Suprapubic skin (tissue), 4 donors: ENCODE measurements at places on chromosomes 2 and 18. TPM values are rescaled to one million over a fixed set of nuclear protein-coding genes. Genes with fewer than 3 reads are reported as not detected.

GRCh38 chr2:189408294-189408693 lies 33.0 kb upstream of the WDR75 start:
- H3K27ac ChIP-seq, result peak overlapping the region; percentile 31
- no peaks in the 10 kb centered on the region for H3K27me3 ChIP-seq
- no peak for DNase-seq
- H3K4me1 ChIP-seq, result peaks cover 11% of the 10 kb centered on the region

DNA sequence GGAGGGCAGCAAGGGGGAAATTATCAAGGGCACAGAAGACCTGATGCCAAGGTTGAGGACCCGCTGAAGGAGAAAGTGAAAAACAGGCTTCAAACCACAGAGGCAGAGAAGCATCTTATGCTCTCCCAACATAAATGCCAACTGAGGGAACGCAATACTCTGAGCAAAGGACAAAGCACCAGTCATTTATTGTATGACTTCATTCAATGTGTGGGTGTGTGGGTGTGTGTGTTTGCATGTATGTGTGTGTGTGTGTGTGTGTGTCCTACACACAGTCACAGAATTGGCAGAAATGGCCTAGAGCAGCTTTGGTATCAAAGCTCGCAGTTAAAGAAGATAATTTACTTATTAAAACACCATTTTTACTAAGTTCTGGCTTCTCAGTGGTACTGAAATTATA lies 51.4 kb downstream of the UXS1 start:
- H3K36me3 ChIP-seq, result peaks cover 4% of the 10 kb centered on the region
- no peak overlapping the region for H3K4me3 ChIP-seq
- DNase-seq, result no peak
- H3K27ac ChIP-seq, result no peak overlapping the region

GRCh38 chr2:28393114-28393836 lies 617 bp downstream of the FOSL2 start:
- peak overlapping the region; percentile 97 for H3K4me3 ChIP-seq
- no peaks in the 10 kb centered on the region for H3K27me3 ChIP-seq
- no peak for DNase-seq
- H3K36me3 ChIP-seq, result peaks cover 3% of the 10 kb centered on the region

GRCh38 chr18:48754993-48755473 lies 195.7 kb downstream of the SMAD7 start:
- DNase-seq, result no peak
- H3K4me1 ChIP-seq, result peaks cover 15% of the 10 kb centered on the region
- no peak overlapping the region for H3K27ac ChIP-seq
- no peaks in the 10 kb centered on the region for H3K27me3 ChIP-seq
- no peak overlapping the region for H3K4me3 ChIP-seq
- H3K36me3 ChIP-seq, result peaks cover 18% of the 10 kb centered on the region

IFIH1 gene
- 8.7 TPM for total RNA-seq

- H3K4me1 ChIP-seq, result no peaks in the 10 kb centered on the region
- DNase-seq, result no peak
- no peaks in the 10 kb centered on the region for H3K36me3 ChIP-seq
- no peaks in the 10 kb centered on the region for H3K27me3 ChIP-seq
- no peak overlapping the region for H3K4me3 ChIP-seq
- no peak overlapping the region for H3K27ac ChIP-seq
These were observed 1855.7 kb upstream of the CELF4 start for GRCh38 chr18:39421276-39421675.

GRCh38 chr2:71713581-71714580 lies 260.5 kb downstream of the DYSF start:
- H3K27me3 ChIP-seq, result no peaks in the 10 kb centered on the region
- no peak overlapping the region for H3K4me3 ChIP-seq
- no peaks in the 10 kb centered on the region for H3K36me3 ChIP-seq

- H3K4me1 ChIP-seq, result peaks cover 3% of the 10 kb centered on the region
- H3K4me3 ChIP-seq, result no peak overlapping the region
- DNase-seq, result no peak
- no peak overlapping the region for H3K27ac ChIP-seq
These were observed 104.5 kb downstream of the MEIS1 start for GRCh38 chr2:66539452-66539851.

GRCh38 chr2:61193670-61194561 lies 31.9 kb downstream of the C2orf74 start:
- peak overlapping the region; percentile 1 for H3K27ac ChIP-seq
- H3K4me1 ChIP-seq, result no peaks in the 10 kb centered on the region
- DNase-seq, result no peak
- H3K27me3 ChIP-seq, result no peaks in the 10 kb centered on the region
- H3K36me3 ChIP-seq, result peaks cover 53% of the 10 kb centered on the region

DNA sequence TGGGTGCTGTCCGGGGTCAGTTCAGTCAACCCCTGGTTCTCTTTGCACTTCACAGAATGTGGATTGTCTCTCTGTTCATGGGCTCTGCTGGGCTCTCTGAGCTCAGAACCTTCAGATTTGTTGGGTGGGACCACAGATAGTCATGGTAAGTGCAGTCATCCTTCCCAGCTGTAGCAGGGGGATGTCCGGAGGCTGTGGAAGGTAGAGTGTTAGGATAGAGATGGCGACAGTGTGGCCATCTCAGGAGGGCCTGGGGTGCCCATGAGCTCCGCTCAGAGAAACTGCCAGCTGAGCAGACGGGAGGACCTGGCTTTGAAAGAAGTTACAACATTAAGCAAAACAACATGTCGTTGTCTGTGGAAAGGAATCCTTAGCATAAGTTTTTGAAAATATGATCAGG lies 149.8 kb downstream of the FAM210A start:
- H3K27me3 ChIP-seq, result no peaks in the 10 kb centered on the region
- peaks cover 15% of the 10 kb centered on the region for H3K4me1 ChIP-seq
- H3K27ac ChIP-seq, result peak overlapping the region; percentile 78
- no peak for DNase-seq

- H3K4me3 ChIP-seq, result peak overlapping the region; percentile 75
- DNase-seq, result no peak
- peak overlapping the region; percentile 87 for H3K27ac ChIP-seq
- H3K27me3 ChIP-seq, result no peaks in the 10 kb centered on the region
- peaks cover 35% of the 10 kb centered on the region for H3K4me1 ChIP-seq
- H3K36me3 ChIP-seq, result no peaks in the 10 kb centered on the region
These were observed 358 bp downstream of the USP37 start for GRCh38 chr2:218567797-218568189.

CKAP2L gene
- total RNA-seq, result 9.1 TPM

- H3K27ac ChIP-seq, result no peak overlapping the region
- no peaks in the 10 kb centered on the region for H3K27me3 ChIP-seq
- H3K4me3 ChIP-seq, result no peak overlapping the region
- DNase-seq, result no peak
- no peaks in the 10 kb centered on the region for H3K36me3 ChIP-seq
These were observed 938.9 kb downstream of the CPS1 start for GRCh38 chr2:211495339-211495738.

DNA sequence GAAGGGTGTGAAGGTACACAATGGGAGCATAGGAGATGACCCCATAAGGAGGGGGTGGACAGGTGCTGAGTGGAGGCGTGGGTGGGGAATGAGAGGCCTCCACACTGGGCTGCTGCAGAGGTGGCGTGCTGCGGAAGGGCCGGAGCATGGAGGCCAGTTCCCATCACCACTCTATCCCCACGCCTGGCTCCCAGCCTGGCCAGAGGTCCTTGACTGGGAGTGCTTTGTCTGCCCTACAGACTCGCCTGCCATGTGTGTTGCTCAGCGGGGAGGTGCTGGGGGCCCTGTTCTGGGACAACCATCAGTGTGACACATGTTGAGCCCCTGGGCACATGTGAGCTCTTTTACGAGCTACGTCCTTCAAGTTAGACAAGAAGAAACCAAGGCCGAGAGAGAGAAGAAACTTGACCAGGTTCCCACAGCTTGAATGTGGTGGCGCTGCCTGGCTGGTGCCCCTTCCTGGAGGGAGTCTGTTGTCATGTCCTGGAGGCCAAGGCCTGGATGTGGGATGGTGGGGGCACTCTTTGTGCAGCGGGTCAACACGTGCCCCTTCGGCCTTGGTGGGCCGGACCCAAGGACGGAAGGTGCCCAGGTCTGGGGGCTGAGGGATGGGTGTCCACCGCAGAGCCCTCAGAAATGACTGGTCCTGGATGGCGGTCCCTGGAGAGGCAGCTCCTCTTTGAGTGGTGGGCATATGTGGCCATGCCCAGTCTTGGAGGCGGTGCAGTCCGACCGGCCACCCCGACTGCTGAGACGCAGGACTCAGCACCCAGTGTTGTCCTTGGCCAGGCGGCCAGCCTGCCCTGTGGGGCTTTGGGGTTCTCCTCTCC lies 1.2 kb upstream of the INPP5D start:
- DNase-seq, result peak; percentile 73
- H3K27ac ChIP-seq, result no peak overlapping the region
- H3K4me3 ChIP-seq, result no peak overlapping the region
- H3K36me3 ChIP-seq, result no peaks in the 10 kb centered on the region
- H3K4me1 ChIP-seq, result peaks cover 19% of the 10 kb centered on the region

- H3K27me3 ChIP-seq, result no peaks in the 10 kb centered on the region
- peak overlapping the region; percentile 67 for H3K4me3 ChIP-seq
- H3K4me1 ChIP-seq, result peaks cover 42% of the 10 kb centered on the region
- DNase-seq, result peak; percentile 67
- H3K27ac ChIP-seq, result peak overlapping the region; percentile 92
- peaks cover 26% of the 10 kb centered on the region for H3K36me3 ChIP-seq
These were observed 781 bp upstream of the SLC5A6 start for GRCh38 chr2:27212626-27213471.

GRCh38 chr2:130327703-130328527 lies 14.8 kb upstream of the IMP4 start:
- peaks cover 11% of the 10 kb centered on the region for H3K4me1 ChIP-seq
- H3K27me3 ChIP-seq, result peaks cover 40% of the 10 kb centered on the region
- no peaks in the 10 kb centered on the region for H3K36me3 ChIP-seq
- H3K27ac ChIP-seq, result no peak overlapping the region
- no peak for DNase-seq

PRKAG3 gene
- not detected for total RNA-seq

DNA sequence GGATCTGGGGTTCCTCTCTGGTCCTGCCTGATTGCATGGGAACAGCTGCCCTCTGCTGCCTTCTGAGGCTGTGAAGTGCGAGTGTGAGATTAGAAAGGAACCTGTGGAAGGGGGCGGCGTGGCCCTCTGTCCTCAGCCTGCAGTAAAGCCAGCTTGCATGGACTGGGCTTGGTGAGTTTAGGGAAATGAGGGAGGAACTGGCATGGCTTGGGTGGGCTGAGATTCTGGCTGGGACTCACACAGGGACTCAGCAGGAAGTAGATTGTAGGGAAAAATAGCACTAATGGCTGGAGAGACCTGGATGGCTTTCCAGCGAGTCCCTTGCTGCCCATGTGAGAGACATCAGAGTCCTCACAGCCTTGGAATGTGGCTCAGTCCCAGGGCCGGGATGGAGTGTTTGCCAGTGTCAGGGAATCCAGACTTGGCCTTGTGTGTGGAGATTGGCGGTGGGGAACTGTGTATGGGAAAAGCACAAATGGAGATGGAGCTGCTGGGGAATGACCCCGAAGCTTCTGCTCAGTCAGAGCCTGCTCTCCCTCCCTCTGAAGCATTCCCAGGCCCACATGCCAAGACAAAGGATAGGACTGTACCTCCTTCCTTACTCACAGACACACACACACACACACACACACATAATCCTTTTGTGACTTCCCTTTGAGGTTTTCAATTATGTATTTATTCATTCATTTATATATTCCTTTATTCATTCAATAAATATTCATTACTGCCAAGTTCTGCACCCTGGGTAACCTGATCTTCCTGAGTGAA lies 115.4 kb downstream of the ACAA2 start:
- H3K4me1 ChIP-seq, result no peaks in the 10 kb centered on the region
- H3K36me3 ChIP-seq, result no peaks in the 10 kb centered on the region
- DNase-seq, result no peak
- no peak overlapping the region for H3K4me3 ChIP-seq
- no peaks in the 10 kb centered on the region for H3K27me3 ChIP-seq

DNA sequence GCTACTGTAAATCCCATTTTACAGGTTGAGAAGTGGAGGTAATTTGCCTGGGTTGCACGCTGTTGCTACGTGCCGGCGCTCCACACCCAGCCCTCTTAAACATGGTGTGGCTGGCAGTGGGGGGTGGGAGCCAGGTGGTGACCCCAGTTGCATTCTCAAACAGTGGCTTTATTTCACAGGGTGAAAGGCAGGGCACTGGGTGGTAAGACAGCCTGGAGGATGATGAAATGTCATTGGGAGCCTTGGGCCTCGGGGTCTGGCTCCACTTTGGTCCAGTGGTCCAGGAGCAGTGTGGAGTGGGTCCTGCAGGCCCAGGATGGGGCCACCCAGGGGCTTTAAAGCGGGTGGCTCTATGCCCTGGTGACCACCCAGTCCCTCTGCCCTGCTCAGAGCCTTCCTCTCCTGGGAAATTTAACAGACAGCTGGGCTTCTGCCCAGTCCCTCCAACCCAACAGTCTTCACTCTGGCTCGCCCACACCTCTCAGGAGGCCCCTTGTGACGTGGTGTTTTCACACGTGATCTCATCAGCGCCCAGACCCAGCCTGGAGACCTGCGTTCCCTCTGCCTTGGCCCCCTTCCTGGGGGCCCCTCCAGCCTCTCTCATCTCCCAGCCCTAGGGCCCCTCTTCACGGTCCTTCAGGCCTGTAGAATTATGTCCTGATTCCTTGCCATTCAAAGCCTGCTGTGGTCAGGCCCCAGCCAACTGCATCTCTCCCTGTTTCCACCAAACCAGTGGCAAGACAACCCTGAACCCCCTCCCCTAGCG lies 92.5 kb downstream of the INHBB start:
- H3K27ac ChIP-seq, result no peak overlapping the region
- peaks cover 20% of the 10 kb centered on the region for H3K4me1 ChIP-seq
- no peak overlapping the region for H3K4me3 ChIP-seq
- DNase-seq, result no peak
- peaks cover 21% of the 10 kb centered on the region for H3K27me3 ChIP-seq

DNA sequence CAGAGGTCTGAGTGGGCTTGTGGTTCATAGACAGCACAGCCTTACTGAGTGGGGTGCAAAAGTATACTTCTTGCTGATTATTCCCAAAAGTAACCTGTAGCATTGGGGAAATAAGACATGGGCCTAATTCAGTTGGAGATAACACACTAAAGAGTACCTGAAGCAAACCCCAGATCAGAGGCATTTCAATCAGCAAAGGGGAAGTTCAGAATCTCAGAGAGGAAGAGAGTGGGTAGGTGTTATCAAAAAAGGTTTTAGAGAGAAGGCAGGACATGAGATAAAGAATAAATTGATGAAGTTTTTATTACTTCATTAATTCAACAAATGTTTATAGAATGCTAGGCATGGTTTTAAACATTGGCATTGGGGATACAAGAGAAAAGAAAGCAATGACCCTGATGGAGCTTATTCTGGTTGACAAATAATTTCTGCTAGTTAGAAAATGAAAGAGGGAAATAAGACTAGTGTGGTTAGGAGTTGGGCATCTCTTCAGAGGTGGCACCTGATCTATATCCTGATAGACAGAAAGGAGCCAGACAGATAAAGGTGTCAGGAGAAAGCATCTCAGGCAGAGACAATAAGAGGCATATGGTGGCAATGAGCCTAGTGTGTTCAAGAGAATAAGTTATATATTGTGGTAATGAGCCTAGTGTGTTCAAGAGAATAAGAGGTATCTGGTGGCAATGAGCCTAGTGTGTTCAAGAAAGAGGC lies 153.8 kb upstream of the SETBP1 start:
- H3K27me3 ChIP-seq, result no peaks in the 10 kb centered on the region
- DNase-seq, result no peak
- H3K36me3 ChIP-seq, result no peaks in the 10 kb centered on the region
- no peaks in the 10 kb centered on the region for H3K4me1 ChIP-seq
- H3K27ac ChIP-seq, result no peak overlapping the region
- H3K4me3 ChIP-seq, result no peak overlapping the region

- no peak overlapping the region for H3K4me3 ChIP-seq
- DNase-seq, result peak; percentile 14
- H3K27me3 ChIP-seq, result no peaks in the 10 kb centered on the region
- H3K36me3 ChIP-seq, result no peaks in the 10 kb centered on the region
- no peak overlapping the region for H3K27ac ChIP-seq
These were observed 11.7 kb upstream of the TMEM37 start for GRCh38 chr2:119419803-119420508.

LCT gene
- not detected for total RNA-seq
